ENCODE measurements at places on chromosomes 5 and 9. TPM values are rescaled to one million over a fixed set of nuclear protein-coding genes. Genes with fewer than 3 reads are reported as not detected.

TMC1 gene
- not detected for total RNA-seq

MAPK9 gene
- 37.0 TPM for total RNA-seq

- DNase-seq, result no peak
These were observed 105.7 kb downstream of the TMEM174 start for GRCh38 chr5:73278693-73279092.

DNA sequence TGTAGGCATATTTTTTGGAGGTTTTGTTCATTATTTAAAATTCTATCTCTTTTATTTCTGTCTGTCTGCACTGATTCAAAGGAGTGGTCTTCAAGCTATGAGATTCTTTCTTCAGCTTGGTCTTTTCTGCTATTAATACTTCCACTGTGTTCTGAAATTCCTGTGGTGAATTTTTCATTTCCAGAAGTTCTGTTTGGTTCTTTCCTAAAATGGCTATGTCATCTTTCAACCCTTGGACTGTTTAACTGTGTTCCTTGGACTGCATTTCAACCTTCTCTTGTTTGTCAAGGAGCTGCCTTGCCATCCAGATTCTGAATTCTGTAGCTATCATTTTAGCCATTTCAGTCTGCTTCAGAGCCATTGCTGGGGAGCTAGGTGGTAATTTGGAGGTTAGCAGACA is 76.3 kb downstream of the CERT1 start:
- DNase-seq, result no peak
